OCI-M1 (cell line): ENCODE measurements at places on chromosomes 2 and 18.

DNA sequence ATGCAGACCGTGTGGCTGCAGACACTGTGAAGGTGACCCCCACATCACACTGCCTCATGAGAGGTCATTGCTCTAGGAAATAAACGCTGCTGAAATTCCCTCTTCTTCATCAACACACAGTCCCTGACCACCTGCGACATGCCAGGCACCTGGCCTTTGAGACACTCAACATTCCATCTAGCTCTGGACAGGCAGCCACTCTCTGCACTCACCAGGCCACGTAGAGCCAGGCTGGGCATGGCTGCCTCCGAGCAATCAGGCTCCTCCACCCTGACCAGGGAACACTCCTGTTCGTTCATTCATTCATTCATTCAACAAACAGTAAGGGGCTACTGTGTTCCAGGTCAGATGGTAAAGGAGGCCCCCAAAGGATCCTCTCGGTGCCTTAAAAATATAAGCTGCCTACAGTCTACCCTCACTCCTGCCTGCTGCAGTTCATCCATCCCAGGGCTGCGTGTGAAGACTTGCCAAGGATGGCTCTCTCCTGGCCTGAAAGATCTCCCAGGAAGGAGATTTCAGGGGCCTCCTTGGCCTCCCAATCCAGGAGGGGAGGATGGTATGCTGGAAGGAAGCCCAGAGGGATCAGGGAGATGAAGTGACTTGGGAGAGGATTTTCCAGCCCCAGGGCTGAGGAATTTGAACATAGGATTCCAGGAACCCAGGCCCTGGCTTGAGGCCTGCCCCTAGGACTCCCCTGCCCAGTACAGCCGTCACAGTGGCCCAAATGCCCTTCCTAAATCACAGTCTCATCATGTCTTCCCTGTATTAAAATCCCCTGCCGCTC is 66.7 kb downstream of the TNS1 start:
- DNase-seq: no peak

GRCh38 chr2:105912081-105912480 is 167.4 kb downstream of the NCK2 start:
- peak; percentile 30 for DNase-seq

DNA sequence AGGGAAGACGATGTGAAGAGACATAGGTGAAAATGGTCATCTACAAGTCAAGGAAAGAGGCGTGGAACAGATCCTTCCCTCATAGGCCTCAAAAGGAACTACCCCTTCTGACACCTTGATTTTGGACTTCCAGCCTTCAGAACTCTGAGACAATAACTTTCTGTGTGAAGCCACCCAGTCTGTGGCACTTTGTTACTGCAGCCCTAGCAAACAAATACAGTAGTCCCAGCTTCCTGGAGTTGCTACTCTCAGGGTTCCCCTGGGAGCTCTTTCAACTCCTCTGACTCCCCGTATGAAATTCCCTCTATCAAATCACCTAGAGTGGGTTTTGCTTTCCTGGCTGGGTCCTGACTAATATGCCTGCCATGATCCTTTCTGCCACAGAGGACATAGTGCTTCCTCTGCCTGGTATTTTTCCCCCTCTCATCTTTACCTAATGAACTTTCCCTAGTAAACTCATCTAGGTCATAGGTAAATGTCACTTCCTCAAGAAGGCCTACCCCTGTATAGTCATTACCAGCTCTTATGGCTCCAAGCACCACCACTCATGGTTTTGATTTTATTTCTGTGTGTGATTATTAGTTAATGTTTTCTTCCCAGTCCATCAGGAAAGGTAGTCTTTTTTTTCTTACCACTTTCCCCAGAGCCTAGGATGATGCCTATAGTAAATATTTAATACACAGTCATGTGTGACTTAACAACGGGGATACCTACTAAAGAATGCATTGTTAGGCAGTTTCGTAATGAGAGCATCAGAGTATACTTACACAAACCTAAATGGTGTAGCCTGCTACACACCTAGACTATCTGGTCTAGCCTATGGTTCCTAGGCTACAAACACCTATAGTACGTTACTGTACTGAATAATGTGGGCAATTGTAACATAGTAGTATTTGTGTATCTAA is 111.5 kb upstream of the LGALSL start:
- DNase-seq: no peak

- DNase-seq: no peak
Observed at GRCh38 chr2:33000986-33001385, 54.2 kb downstream of the LTBP1 start.

GRCh38 chr2:62340994-62341484 is 145.1 kb downstream of the B3GNT2 start:
- DNase-seq: no peak

- no peak for DNase-seq
Observed at GRCh38 chr2:233846387-233847247, 7.7 kb downstream of the HJURP start.

DNA sequence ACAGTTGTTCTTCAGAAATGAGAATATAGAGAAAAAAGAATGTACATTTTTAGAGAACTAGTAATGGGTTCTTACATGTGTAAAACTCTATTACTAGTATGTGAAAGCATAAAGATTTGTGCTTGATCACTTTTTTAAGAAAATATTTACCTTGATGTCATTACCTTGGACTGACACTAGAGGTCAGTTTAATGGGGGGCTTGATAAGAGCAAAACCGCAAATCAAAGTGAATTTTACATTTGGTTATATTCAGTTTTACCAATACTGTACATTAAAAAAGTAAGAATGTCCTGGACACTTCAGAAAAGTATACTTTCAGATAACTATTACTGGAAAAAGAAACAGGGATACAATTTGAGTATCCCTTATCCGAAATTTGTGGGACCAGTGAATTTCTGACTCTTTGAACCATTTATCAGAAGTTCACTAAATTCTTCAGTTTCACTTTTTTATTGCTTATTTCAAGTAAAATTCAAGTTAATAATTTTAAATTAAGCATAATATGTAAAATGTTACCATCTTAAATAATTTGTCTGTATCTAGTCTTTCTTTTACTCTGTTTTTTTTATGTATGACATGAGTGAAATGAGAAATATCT is 1149.5 kb downstream of the DSC3 start:
- peak; percentile 37 for DNase-seq

GRCh38 chr2:174675615-174676014 is 78.0 kb upstream of the WIPF1 start:
- no peak for DNase-seq

GRCh38 chr2:39996653-39997080 is 217.6 kb upstream of the THUMPD2 start:
- DNase-seq: peak; percentile 87
